ENCODE measurements at places on chromosomes 1 and 21.

GRCh38 chr1:240189386-240189989 lies 97.8 kb downstream of the FMN2 start:
- DNase-seq, result no peak

DNA sequence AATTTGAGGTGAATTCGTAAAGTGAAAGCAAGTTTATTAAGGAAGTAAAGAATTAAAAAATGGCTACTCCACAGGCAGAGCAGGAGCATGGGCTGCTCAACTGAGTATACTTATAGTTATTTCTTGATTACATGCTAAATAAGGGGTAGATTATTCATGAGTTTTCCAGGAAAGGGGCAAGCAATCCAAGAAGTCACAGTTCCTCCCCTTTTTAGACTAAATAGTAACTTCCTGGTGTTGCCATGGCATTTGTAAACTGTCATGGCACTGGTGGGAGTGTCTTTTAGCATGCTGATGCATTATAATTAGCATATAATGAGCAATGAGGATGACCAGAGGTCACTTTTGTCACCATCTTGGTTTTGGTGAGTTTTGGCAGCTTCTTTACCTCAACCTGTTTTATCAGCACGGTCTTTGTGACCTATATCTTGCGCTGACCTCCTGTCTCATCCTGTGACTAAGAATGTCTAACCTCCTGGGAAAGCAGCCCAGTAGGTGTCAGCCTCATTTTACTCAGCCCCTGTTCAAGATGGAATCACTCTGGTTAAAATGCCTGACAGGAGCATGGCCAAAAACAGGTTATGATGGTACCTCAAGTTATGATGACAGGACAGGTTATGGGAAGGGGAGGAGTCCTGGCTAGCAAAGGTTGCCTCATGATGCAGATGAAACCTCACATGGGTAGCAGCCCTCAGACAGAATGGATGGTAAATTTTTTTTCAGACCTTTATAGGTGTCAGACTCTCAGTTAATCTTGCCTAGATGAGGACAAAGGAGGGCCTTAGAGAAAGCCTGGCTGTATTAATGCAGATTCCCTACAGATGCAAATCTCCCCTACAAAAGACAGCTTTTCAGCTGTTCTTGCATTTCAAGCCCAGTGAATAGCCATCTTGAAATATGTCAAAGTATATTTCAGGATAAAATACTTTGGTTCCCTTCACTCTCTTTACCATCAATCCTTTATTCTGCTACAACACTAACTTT lies 49.7 kb downstream of the SIPA1L2 start:
- DNase-seq, result no peak

GRCh38 chr1:46133181-46133658 lies 791 bp upstream of the PIK3R3 start:
- no peak for DNase-seq

- DNase-seq, result no peak
Observed at GRCh38 chr1:58881471-58881994, 97.7 kb upstream of the JUN start.

DNA sequence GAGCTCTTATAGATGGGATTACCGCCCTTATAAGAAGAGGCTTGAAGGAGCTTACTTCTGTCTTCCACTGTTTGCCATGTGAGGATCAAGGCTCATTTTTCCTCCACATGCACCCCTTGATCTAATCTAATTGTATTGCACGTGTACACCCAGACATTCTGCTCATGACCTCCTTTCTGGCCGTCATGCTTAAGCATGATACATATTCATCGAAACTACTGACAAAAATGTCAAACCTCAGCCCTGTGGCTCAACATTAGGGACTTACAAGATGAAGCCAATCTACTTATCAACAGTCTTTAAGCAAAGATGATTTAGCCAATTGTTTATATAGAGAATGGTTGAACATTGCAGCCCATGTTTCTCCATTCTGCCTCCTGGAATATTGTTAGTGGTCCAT lies 127.6 kb downstream of the XCL2 start:
- DNase-seq, result no peak

DNA sequence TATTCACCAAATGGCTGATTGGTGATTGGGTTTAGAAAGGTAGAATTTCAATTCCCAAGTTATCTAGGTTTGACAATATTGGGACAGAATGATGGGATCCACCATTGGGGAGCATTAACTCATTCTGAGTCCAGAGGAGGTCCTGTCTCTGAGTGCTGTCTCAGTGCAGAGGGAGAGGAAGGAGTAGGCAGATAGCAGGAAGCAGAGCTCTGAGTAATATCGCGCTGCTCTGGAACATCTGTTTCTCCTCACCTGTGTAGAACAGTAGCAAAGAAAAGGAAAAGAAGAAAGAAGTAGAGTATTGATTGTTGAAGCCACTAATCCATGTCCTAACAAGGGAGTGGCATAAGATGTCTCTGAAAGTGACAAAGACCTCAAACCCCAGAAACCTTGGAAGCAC lies 1657.8 kb downstream of the MRPL39 start:
- no peak for DNase-seq

DNA sequence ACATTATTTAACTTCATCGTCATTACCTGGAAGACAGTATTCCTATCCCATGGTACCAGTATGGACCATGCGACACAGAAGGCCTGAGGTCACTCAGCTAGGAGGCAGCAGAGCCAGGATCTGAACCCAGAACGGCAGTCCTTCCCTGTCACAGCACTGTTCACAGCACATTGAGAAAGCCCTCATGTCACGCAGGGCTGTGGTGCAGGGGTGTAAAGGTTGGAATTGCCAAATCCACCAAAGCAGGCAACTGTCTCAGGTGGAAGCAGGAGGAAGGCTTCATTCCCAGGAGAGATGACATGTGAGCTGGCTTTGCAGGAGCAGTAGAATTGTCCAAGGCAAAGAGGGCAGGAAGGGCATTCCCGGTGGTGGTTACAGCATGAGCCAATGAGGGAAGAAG lies 9.9 kb upstream of the TTC22 start:
- no peak for DNase-seq

GRCh38 chr1:160795951-160796383 lies at the start of gene LY9:
Gene LY9, plus strand, starts transcription at chr1:160796174. Its CDS starts 14 bp downstream, at chr1:160796188.
- peak; percentile 44 for DNase-seq

GRCh38 chr1:199721001-199721400 lies 306.5 kb upstream of the NR5A2 start:
- DNase-seq, result no peak

GRCh38 chr1:230632273-230632873 lies 9.9 kb upstream of the COG2 start:
- no peak for DNase-seq

Measured in stimulated activated CD8-positive, alpha-beta memory T cell treated with anti-CD3 and anti-CD28 coated beads, Interleukin-2, amount 100 ng/mL, for 1 hour (primary cell).